HFFc6 (cell line): ENCODE measurements at places on chromosomes 5 and 9.

GRCh38 chr5:125574491-125575044 is 828.1 kb upstream of the ZNF608 start:
- DNase-seq: no peak

DNA sequence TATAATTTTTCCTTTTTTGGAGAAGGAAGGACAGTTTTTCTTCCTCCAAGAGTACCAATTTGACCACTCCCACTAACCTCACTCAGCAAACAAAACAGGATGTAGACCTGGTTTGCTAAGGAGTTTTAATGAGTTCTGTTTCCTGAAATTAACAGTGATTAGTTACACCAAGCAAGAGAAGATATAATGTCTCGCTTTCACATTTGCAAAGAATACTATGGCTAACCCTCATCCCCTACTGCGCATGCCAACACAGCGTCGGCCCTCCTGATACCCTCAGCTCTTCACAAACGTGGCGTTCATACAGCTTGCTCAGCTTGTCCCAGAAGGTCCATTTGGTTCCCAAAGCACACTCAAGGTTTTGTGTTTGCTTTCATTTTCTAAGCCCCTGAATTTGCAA is 41.9 kb upstream of the IPPK start:
- no peak for DNase-seq

DNA sequence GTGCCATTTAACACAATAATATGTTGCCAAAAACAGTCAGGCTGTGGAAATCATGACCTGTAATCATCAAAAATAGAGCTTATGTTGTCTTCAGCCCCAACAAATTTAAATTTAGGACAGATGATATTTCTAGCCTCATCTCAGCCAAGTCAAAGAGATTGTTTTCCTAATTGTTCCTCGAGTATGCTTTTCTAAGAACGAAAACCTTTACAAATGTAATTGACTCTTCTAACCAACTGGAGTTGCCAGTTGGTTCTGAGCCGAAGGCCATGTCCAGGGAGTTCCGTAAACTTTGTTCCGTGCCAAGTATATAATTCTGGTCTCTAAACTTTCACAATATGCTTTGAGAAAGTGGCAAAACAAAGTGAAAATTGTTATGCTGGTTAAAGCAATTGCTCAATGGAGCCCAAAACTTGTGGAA is 160.8 kb downstream of the CEMIP2 start:
- DNase-seq: no peak

GRCh38 chr9:105539452-105539851 is 18.5 kb upstream of the FKTN start:
- no peak for DNase-seq

DNA sequence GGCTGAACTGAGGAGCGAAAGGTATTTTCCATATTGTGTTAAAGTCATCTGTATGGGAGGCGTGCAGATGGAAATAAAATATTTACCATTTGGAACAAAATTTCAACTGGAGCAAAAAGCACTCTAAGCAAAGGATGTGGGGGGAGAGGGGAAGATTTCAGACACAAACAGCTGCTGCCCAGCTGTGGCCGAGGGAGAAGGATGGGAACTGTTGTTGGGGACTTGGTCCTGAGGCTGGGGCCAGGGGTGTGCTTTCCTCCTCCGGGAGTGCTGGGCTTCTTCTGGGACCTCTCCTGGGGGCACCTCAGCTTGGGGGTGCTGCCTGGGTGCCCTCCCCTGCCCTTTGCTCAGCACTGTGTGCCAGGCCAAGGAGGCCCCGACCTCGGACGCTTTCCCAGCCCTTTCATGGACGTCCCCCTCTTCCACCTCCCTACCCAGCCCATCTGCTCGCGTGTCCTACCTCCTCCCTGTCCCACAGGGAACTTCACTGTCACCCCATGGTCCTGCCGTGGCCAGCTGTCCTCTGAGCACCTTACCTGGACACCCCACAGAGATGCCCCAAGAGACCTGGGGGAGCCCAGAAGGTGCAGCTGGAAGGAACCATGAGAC is 101.9 kb upstream of the COL5A1 start:
- no peak for DNase-seq

DNA sequence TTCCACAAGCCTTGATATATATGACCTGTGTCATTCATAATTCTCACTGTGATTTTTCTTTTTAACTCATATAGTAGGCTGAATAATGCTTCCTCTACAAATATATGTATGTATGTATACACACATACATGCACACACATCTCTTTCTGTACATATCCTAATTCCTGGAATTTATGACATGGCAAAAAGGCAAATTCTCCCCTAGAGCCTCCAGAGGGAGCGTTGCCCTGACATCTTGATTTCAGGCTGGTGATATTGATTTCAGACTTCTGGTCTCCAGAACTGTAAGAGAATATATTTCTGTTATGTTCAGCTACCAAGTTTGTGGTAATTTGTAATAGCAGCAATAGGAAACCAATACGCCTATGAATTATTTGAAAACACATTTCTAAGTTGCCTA is 166.6 kb upstream of the GAS1 start:
- no peak for DNase-seq

GRCh38 chr9:125759764-125760129 is 12.6 kb downstream of the PBX3 start:
- no peak for DNase-seq

- no peak for DNase-seq
Observed at GRCh38 chr9:79583952-79584654, 12.3 kb downstream of the TLE4 start.

DNA sequence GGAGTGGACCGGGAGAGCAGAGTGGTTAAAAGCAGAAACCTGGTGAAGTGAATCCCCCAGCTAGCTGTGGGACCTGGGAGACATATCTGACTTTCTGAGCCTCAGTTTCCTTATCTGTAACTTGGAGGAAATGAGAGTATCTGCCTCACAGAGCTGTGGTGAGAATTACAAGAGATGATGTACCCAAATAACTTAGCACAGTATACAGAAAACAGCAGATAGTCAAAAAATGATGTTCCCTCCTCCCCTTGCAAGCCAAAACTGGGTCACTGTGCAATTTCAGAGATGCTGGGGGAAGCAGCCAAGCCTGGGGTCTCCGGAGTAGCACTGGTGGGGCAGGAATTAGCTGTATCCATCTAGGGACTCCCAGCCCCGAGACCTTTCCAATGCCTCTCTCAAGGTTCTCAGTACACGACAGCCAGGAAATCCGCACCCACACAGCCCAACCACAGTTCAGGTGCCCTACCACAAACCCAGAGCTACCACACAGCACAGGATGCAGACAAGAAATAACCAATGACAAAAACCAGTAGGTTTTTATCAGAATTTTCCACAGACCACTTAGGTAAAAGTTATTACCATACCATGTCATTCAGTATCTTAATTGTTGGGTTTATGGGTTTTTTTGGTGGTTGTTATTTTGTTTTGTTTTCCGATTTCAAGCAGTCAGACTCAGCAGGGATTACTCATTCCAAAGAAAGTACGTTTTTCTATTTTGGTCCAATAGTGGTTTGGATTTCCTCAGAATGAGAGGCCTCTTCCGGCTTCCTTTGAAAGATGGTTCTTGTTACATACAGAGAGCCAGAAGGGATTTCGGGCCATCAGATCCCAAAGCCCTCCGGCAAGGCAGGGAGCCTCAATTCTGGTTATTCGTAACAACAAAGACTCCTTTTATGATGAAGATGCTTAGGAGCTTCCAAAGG is 4.9 kb upstream of the HRH2 start:
- no peak for DNase-seq

- no peak for DNase-seq
Observed at GRCh38 chr9:135517407-135517822, 3.8 kb upstream of the LCN1 start.

GRCh38 chr5:61472172-61472958 is 140.3 kb downstream of the ZSWIM6 start:
- DNase-seq: no peak

GRCh38 chr9:124674651-124675050 is 96.5 kb downstream of the NR6A1 start:
- no peak for DNase-seq

DNA sequence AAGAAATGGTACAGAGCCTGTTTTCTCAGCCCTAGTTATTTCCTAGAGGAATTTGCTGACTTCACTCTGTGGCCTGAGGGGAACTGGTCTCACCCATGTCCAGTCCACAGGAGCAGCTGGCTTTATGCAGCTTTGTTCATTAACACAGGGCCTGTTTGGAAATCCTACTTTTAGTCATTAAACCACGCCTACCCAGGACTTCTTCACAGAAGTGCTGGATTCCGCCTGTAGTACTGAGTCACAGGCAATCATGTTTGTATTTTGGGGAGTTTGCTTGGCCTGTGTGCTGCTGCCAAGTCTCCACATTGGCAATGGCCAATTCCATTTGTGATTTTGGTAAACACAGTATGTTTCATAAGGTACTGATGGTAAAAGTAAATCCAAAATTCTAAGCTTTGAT is 52.8 kb downstream of the CTNND2 start:
- DNase-seq: no peak

- no peak for DNase-seq
Observed at GRCh38 chr9:366620-367019, 152.0 kb downstream of the DOCK8 start.

DNA sequence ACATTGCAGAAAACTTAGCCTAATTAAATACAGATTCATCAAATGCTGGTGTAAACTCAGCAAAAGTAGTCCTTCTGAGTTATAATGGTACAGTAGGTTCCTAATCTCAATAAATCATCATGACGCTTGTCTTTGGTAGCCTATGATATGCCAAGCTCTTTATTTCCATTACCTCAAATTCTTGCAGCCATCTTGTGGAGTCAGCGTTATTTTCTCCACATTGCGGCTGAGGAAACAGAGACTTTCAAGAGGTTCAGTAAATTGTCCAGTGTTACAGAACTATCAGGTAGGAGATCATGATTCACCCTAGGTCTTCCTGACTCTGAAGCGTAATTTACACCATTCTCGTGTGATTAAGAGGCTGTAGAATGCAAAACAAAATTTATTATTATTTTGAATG is 237.2 kb downstream of the PCSK5 start:
- DNase-seq: no peak

DNA sequence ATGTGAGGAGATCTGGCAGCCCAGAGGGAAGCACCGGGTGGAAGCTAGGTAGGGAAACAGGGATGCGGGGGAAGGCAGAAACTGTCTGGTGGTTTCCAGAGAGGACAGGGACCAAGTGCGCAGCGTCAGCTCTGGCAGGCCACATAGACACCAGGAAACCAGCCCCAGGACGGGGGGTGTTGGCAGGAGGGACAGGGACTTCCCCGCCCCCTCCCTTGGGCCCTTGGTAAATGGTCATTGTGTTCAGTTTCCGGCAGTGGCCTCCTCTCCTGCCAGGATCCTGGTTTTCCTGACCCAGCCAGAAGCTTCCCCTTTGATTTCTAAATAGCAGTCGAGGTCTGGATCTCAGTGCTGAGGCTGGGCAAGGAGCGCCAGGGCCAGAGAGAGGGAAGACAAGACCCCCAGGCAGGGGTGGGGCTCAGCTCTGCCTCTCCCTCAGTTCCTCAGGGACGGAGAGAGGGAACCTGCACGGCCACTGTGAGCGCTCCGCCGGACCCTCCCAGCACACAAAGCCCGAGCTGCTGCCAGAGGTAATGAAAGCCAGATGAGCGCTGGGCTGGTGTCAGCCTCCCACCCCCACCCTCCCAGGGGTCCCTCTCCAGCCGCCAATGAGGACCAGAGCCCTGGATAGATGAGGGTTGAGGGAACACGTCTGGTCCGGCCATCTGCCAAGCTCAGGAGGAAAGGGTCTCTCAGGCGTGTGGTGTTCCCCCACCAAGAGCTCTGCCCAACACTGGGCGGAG is 1.8 kb downstream of the RALGDS start:
- no peak for DNase-seq

GRCh38 chr5:83401775-83402174 is 69.8 kb upstream of the VCAN start:
- DNase-seq: no peak

DNA sequence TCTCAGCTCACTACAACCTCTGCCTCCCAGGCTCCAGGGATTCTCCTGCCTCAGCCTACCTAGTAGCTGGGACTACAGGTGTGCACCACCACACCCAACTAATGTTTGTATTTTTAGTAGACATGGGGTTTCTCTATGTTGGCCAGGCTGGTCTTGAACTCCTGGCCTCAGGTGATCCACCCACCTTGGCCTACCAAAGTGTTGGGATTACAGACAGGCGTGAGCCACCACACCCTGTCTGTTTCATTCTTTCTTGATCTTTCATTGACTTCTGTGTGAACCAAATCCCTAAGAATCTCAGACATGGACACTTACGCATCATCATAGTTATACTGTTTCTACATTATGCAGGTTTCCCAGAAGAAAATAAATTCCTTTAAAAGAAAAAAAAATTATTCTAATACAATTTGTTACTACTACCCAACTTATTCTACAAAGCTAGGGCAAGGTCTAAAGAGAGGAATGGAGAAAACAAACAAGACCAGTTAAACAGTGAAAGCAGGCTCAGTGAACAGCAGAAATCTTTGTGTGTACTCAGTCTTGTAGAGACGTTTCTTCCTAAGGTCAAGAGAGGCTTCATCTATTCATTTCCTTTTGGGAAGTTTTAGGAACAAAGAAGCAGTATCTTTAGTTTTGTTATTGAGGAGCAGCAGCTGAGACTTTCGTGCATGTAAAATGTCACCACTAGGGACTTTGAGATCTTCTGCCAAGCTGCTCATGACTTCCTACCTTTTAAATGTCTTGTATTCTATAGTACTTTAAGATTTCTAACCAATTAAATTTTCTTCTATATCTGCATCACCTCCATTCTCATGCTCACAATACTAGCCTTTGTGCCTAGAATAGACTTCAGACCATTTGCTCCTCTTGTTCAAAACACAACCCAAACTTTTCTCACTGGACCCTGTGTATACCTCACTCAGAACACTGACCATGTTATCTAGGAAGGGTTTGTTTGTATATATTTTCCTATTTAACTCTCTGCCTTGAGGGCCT is 5.6 kb upstream of the HMGCR start:
- DNase-seq: no peak

- no peak for DNase-seq
Observed at GRCh38 chr5:127009784-127010183, 20.6 kb downstream of the MARCHF3 start.

DNA sequence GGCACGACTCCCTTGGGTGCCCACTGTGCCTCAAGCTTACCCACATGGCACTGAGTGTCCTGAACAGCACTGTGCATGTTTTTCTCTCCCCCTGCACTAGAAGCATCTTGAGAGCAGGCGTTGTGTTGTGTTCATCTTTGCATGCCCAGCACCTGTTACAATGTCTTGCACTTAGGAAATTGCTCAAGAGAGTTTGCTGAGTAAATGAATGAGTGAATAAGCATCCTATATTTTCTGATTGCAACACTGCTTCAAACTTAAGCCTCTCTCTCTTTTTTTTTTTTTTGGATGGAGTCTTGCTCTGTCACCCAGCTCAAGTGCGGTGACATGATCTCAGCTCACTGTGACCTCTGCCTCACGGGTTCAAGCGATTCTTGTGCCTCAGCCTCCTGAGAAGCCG is 94.5 kb downstream of the LMNB1 start:
- no peak for DNase-seq

- peak; percentile 76 for DNase-seq
Observed at GRCh38 chr5:54909911-54910870, 75.2 kb downstream of the ESM1 start.

- no peak for DNase-seq
Observed at GRCh38 chr9:137255448-137256114, 454 bp downstream of the NELFB start.

- peak; percentile 59 for DNase-seq
Observed at GRCh38 chr9:91361291-91362050, at the start of gene AUH. TSS of gene AUH (minus strand) at chr9:91361918. CDS start at chr9:91361889, 29 bp downstream.

GRCh38 chr9:101399643-101399970 is 956 bp downstream of the ZNF189 start:
- no peak for DNase-seq

GRCh38 chr5:79853028-79853427 is 138.0 kb downstream of the MTX3 start:
- no peak for DNase-seq
